Cortex of kidney (tissue), 1 donor: ENCODE measurements at places on chromosomes 6 and 20.

DNA sequence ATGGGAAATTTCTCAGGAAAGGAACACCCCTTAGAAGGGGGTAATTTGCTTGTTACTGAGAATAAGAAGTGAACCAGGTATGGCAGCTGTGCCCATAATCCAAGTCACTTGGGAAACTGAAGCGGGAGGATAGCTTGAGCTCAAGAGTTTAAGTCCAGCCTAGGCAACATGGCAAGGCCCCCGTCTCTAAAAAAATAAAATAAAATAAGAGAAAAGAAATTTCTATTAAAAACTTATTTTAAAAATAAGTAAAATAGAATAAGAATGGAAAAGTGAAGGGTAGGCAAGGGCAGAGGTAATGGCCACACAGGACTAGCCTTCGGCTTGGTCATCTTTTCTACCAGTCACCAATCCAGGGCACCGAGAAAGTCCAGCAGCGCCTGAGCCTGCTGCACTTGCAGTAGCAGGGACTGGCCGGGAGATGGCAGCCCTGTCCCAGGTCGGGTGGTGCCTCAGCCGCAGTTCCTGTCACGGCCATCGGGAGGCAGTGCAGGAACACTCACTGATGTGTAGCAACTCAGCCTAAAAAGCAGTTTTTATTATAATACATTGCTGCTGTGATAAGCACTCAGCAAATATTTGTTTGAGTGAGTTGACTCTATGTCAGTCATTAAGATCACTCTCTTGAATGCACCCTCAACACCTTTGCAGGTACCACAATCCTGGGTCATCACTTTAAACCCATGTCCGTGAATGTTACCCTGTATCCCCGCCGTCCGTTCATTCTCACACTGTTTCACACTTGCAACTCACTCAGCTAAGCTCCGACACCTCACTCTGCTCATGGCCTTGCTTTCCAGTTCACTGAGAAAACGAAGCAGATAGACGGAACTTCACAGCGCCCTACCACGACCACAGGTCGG is 23.2 kb upstream of the GCM1 start:
- DNase-seq, result no peak

DNA sequence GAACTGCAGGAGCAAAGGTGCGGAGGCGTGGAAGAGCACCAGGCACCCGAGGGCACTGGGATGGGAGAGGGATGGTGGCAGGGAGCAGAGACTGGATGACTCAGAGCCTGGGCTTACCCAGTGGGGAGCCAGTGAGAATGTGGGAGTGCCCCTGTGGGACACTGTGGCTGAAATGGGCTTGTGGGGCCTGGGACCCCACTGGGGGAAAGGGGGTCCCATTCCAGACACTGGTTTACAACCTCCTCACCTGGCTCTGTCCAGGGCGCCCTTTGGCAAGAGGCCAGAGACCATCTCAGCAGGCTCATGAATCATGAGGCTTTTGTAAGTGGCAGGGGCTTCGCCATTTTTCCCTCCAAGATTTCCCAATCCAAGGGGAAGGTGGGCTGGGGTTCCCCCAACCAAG is 124.0 kb upstream of the MAFB start:
- no peak for DNase-seq

DNA sequence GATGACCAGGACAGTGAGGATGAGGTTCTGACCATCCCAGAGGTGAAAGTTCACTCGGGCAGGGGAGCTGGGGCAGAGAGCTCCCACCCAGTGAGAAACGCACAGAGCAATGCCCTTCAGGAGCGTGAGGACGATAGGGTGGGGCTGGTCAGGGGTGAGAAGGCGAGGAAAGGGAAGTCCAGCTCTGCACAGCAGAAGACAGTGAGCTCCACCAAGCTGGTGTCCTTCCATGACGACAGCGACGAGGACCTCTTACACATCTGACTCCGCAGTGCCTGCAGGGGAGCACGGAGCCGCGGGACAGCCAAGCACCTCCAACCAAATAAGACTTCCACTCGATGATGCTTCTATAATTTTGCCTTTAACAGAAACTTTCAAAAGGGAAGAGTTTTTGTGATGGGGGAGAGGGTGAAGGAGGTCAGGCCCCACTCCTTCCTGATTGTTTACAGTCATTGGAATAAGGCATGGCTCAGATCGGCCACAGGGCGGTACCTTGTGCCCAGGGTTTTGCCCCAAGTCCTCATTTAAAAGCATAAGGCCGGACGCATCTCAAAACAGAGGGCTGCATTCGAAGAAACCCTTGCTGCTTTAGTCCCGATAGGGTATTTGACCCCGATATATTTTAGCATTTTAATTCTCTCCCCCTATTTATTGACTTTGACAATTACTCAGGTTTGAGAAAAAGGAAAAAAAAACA is 16.6 kb upstream of the SLC22A1 start:
- no peak for DNase-seq

DNA sequence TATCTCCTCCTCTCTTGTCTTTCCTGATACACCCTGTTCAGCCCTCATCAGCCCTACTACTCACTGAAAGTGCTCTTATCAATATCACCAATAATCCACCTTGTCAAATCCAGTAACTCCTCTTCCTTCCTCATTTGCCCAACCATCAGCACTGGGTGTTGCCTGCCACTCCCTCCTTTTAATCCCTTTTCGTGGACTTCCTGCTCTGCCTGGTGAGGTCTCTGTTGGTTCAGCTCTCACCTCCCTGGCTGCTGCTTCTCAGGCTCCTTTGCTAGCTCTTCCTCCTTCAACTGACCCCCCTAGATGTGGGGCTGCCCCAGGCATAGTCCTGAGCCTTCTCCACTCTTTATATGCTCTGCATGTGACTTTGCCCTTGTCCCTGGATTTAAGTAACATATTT is 92.5 kb downstream of the PREP start:
- no peak for DNase-seq

- DNase-seq, result no peak
These were observed 122.6 kb downstream of the BTBD3 start for GRCh38 chr20:12040261-12040660.

DNA sequence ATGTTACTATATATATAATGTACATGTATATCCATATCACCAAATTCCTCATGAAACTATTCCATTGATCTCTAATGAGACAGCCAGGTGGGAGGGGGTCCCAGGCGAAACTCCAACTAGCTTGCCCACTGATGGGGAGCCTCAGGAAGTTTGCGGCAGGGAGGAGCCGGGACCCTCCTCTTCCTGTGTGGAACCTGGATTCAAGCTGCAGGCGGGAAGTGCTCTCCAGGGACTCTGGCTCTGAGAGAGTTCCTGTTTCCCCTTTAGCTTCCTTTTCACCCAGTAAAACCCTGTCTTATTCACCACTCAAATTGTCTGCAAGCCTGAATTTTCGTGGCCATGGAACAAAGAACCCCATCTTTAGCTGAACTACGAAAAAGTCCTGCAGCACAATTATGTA is 152.2 kb downstream of the OPN5 start:
- DNase-seq, result no peak

GRCh38 chr6:51965222-51965801 is 122.1 kb downstream of the PKHD1 start:
- DNase-seq, result no peak

DNA sequence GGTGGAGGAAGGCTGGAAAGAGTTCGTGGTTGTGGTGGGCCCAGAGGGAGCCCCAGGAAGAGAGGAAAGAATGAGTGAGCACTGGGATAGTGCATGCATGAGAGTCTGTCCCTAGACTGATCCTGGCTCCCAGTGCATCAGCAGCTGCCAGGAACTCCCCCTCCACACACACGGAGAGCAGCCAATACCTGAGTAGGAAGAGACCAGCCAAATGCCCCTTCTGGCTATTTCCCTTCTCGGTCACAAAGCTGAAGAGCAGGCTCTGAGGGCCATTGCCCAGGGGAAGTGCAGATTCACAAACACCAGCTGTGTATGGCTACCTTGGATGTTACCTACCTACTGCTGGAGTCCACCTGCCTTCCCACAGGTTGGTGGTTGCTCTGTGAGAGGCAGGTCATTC is 45.1 kb downstream of the GABRR2 start:
- DNase-seq, result no peak

- DNase-seq, result no peak
These were observed 19.3 kb upstream of the SEC63 start for GRCh38 chr6:107977283-107977682.

DNA sequence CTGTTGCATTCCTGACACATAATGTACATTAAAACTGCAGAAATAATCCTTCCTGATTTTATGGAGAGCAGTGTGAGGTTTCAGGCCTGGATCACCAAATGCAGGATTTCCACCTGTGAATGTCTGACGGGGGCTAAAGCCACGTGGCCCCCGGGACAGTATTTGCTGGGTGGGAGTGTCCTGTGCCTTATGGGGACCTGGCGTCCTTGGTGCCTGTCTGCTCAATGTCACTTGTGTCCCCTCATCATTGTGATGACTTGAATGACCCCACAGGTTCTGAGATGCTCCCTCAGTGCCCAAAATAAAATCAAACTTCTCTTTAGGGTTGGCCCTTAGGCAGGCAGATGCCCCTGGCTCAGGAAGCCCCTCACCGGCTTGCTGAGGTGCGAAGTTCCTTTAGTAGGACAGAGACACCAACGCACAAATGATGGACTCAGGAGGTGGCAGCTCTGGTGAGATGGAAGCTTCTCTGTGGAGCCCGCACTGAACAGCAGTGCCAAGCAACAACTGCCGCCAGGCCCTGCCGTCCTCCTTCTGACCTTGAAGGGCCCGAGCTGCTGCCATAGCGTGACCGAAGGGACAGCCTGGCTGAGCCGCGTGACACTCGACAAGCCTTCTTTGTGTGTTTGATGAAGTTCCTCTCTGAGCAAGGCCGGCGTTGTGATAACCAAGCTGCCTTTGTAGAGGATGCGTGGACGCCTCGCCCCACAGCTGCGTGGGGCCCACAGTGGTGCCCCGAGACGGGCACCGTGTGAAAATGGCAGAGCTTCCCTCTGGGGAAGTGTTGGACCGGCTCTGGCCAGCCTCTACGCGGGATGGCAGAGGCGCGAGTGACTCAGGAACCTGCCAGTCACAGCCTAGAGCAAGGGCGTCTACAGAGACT is 30.9 kb downstream of the FRMD1 start:
- no peak for DNase-seq

DNA sequence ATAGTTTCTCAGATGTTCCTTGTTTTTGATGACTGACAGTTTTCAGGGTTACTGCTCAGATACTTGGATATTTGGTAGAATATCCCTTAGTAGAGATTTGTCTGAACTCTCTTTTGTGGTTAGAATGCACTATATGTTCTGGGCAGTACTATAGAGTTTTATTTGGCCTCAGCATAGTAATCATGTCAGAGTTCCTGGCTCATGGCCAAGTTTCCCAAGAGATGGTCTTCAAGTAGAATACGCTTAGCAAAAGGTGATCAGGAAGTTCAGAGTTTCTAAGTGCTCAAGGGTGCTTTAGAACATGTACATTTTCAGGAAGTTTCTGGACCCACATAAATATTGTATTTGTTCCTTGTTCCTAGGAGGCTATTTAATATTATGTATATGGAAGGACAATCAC is 1209.7 kb upstream of the GJE1 start:
- no peak for DNase-seq

DNA sequence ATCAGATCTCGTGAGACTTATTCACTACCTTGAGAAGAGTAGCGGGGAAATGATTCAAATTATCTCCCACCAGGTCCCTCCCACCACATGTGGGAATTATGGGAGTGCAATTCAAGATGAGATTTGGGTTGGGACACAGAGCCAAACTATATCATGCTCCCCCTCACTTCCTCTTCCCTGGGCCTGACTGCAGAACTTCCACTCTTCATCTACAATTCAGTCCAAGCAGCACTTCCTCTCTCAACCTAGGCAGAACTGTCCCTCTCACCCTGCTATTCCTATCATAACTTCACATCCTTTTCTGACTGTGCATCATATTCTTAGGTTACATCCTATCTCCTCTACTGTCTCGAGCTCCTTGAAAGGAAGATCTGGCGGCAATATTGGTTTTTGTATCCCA is 184.0 kb upstream of the HDDC2 start:
- DNase-seq, result no peak

GRCh38 chr6:4085332-4085700 is 6.4 kb upstream of the FAM217A start:
- DNase-seq, result no peak

- DNase-seq, result no peak
These were observed 825.7 kb upstream of the MAP3K7 start for GRCh38 chr6:91412532-91412931.

DNA sequence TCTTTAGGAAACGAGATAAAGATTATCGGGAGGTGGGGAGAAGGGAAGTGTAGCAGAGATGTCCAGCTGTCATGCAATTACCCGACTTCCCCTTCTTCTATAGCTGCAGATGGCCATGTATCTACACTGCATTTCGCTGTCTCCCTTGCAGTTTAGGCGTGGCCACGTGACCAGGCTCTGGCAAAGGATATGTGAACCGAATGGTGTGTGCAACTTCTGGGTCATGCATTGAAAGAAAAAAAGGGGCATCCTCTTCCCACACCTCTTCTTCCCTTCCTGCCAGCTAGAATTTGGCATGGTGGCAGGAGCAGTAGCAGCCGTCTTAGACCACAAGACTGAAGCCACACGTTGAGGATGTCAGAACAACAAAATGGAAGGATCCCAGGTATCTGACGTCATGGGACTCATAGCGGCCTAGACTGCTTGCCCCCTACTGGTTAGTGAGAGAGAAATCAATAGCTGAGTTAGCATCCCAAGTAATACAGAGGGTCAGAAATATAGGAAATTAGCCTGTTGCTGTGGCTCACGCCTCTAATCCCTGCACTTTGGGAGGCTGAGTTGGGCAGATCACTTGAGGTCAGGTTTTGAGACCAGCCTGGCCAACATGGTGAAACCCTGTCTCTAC is 32.8 kb downstream of the TCF15 start:
- no peak for DNase-seq

DNA sequence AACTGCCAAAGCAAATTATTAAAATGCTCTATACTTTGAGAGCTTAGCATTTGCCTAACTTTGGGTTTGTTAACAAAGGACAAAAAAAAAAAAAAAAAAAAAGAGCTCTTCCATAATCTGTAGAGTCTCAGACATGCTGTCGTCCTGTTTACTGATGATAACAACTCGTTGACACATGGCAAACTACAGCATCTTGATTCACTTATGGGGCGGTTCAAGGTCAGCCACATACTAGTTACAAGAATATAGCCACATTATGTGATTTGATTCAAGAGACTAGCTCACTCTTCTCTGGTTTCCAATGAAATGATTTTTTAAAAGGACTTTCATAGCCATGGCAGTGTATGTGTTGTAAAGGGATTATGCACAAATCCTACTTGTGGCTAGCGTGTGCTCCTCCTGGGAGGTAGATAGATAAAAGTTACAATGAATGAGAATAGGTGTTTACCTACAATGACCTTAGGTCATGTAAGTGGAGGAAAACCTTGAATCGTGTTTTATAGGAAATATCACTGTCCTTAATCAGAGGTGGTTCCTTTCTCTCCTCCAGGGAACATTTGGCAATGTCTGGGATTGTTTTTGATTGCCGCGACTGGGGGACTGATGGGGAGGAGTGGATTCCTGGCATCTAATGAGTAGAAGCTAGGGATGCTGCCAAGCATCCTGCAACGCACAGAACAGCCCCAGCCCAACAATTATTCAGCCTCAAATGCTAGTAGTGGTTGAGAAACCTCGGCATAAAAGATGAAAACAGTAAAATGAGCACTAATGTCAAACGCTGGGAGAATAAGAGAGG is 969.2 kb upstream of the SLC35B3 start:
- DNase-seq, result no peak

DNA sequence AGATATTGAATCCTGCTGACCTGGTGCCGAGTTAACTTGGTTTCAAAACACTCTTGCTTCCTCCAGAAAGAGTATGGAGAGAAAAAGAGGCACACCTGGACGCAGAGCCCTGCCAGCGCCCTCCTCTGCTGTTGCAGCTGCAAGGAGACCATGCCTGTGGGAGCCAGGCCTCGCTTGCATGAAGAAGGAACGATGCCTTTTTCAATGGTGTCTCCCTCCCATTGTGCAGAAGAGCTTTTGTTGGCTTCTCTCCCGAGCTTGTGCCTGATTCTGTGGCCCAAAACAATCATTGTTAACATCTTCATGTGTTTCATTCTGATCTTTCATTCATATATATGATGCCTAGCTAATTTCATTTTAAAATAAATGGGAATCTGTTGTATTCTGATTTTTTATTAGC is 98.1 kb downstream of the FAM120B start:
- DNase-seq, result no peak
